ENCODE measurements at places on chromosomes 12 and 14.

- no peak for DNase-seq
Observed at GRCh38 chr12:84315926-84316325, 596.7 kb downstream of the SLC6A15 start.

DNA sequence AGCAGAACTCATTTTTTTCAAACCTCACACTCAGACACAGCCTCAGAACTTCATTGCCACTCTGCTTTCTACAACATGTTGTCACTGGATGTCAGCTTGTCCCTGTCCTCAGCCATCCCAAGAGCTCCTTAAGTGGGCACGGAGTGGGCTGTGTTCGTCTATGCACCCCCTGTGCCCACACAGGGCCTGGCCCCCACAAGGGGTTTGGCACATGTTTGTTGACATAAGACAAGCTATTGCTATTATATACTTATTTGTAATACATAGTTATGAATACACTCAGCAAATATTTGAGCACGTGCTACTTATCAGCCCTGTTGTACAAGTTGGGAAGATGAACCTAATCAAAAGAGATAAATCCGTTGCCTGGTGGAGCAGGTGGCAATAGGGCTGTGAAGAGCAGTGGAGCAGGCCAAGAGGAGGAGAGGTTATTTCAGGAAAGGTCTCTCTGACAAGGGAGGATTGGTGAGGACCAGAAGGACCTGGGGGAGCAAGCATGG lies 4.3 kb upstream of the BDKRB1 start:
- DNase-seq: no peak

DNA sequence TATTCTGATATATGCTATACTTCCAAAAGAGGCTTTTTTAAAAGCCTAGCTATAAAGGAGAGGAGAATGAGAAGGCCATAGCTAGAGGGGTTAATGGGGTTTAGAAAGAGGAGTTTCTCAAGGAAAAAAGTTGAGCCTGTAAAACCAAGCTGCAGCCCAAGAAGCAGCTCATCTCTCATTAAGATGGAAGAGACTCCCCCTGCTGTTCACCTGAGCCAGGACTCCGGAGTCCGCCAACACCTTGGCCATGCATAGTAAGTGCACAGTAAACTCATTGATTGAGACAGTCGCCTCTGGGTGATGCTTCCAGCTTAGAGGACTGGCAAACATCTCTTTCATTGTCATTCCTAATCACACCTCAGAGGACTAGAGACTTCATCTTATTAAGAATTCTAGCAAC lies 46.2 kb downstream of the ANO2 start:
- DNase-seq: no peak

DNA sequence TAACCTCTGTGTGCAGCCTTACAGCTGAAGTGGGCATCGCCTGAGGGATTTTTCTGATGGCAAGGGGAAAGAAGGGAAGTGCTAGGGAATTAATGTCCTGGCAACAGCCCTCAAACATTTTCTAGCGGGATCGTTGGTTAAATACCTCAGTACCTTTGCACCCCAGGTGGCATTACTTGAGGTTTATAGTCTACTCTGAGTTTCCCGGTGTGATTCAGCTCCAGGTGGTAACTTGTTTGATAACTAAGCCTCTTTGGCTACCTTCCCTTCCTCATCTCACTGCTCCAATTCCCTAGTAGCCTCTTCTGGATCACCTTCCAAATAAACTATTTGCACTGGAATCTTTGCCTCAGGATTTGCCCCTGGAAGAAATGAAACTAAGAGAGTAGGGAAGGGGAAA lies 237.0 kb upstream of the SSTR1 start:
- DNase-seq: no peak

- DNase-seq: peak; percentile 25
Observed at GRCh38 chr12:106205208-106206069, 42.4 kb downstream of the CKAP4 start.

- DNase-seq: no peak
Observed at GRCh38 chr12:124953689-124954405, 35.1 kb downstream of the DHX37 start.

DNA sequence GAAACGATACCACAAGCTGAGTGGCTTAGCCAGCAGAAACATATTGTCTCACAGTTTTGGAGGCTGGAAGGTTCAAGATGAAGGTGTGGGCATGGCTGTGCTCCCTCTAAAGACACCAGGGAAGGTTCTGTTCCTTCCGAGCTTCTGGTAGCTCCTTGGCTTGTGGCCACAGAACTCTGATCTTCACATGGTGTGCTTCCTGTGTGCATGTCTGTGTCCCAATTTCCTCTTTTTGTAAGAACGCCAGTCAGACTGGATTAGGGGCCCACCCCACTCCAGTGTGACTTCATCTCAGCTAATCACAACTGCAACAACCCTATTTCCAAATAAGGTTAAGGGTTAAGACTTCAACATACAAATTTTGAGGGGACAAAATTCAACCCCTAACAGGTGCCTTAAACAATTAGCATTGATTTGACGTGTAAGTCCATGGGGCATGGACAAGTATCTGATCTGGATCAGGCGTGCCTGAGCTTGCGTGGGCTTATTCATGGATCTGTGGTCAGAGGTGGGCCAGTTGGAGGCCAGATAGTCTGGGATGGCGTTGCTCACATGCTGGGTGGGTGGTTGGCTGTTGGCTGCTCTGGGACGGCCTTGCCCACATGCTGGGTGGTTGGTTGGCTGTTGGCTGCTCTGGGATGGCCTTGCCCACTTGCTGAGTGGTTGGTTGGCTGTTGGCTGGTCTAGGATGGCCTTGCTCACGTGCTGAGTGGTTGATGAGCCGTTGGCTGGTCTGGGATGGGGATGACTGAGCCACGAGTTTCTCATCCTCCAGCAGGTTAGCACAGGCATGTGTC lies 88.5 kb downstream of the LGMN start:
- no peak for DNase-seq

GRCh38 chr12:39420043-39420442 lies 22.9 kb downstream of the KIF21A start:
- no peak for DNase-seq

DNA sequence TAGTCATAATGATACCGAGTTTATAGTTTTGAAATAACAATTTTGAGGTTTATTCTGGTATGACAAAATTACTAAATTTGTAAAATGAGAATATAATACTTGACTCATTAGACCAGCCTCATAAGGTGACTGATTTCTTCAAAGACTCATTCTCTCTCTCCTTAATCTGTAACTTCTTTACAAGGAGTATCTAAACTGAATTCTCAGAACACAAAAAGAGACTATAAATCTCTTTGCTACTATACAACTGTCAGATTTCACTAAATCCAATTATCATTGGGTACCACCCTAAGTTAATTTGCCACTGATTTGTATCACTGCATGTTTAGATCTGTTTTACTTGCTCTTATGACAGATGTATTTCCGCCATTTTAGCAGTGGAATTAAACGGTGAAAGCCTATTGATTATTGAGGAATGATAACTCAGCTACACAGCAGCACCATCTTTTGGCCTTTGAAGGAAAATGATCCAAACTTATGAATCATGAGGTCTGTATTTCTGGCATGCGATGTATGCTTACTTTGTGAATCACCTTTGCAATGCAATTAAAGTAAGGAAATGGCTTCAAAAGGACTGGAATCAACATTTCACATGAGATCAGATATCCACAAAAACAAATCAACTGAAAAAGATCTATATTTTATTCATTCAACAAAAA lies 161.2 kb downstream of the RERGL start:
- DNase-seq: peak; percentile 35

DNA sequence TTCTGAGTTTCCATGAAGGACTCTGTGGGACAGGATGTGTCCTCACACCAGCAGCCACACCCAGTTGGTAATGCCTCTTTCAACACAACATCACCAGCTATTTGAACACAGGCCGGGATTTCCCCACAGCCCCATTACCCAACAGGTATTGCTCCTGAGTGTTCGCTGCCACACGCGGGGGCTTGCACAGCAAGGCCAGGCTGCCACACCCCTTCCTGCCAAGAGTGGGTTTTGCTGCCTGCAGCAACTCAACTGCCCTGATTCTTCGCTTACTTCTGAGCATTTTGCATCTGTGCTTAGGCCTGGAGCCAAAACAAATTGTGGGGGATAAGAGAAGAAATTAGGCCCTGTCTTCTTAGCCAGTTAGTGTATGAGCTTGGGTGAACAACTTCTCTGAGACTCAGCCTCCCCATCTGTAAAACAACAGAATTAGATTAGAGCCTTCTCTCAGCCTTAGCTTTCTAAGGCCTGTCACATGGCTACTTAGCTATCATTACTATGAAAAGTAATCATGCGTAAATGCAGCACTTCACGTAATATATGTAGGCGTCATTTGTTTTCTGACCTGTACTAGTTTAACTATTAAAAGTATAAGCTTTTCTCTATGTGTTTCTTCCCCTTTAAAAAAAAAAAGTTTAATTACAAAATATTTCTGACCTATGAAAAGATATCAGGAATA lies 20.0 kb downstream of the CKAP4 start:
- DNase-seq: no peak

All from GM03348 (cell line).